ENCODE measurements at places on chromosomes 7 and 10.

GRCh38 chr10:127423218-127423915, 125.7 kb upstream of the NPS start:
- DNase-seq, result no peak

DNA sequence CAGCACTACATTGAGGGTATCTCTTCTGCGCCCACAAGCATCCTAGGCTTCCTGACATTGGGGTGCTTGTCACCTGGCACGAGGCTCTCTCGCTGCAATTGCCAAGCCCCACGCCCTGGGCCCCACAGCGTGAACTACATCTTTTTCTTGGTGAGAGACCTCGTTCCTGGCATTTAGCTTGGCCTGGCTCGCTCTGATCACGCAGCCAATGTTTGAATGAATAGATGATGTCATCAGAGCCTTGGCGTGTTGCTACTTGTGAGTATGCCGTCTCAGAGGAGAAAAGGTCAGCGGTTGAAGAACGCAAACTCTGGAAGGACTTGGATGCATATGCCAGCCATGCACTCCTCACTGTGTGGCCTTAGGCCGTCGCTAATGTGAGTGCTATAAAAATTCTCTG, 150.2 kb upstream of the AUTS2 start:
- no peak for DNase-seq

DNA sequence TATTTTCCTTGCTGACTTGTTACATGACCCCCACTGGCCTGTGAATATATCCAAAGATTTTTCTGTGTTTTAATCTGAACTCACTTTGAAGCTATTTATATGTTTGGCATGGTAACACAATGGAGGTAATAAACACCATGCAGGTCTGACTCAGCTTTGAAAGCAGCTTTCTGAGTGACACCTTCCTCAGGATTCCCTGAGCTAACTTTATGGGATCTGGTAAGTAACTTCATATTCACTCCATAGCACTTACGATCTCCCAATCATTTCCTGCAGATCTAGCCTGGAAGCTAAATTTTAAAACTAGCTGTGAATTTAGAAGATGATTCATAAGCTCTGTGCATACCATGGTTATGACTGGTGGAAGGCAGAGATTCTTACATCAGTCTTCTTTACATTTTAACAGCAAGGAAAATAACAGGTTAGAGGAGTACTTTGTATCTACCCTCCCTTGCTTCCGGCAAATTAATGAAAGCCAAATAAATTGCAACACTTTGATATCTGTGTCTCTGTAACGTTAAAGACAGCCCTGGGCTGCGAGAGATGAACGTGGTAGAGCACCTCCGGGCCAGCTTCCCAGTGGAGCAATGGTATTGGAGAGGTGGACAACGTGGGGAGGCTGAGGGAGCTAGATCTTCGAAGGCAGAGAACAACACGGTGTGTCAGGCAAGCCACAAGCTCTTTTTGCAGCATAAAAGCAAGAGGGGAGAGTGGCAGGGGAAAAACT, 170.2 kb upstream of the KLF14 start:
- no peak for DNase-seq

- DNase-seq, result no peak
Measured at GRCh38 chr7:101553771-101554445, 75.2 kb downstream of the MYL10 start.

DNA sequence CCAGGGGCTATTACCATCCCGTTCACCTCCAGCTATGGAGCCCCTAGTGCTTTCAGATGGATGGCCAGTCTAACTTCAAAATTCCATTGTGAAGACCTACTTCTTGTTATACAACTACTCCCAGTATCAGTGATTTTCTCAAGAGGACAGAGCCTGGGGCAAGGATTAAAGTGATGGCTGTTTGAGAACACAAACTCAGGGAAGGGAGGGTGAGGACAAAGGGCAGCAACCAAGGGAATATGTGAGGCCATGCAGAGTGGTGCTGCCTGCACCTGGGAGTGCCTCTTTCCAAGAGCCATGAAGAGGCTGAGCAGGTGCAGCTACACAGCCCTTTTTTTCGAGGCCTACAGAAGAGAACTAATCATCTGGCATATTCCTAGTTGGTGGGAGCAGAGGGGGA, 303.5 kb upstream of the BMPER start:
- DNase-seq, result no peak

- no peak for DNase-seq
Measured at GRCh38 chr10:29132551-29133111, 156.2 kb upstream of the LYZL1 start.

GRCh38 chr10:5117026-5117425, 22.8 kb downstream of the AKR1C3 start:
- no peak for DNase-seq

- DNase-seq, result no peak
Measured at GRCh38 chr10:2620827-2621521, 446.4 kb upstream of the PFKP start.

- no peak for DNase-seq
Measured at GRCh38 chr7:18702071-18702829, 206.7 kb downstream of the HDAC9 start.

- no peak for DNase-seq
Measured at GRCh38 chr10:60967854-60968484, 24.0 kb upstream of the RHOBTB1 start.

DNA sequence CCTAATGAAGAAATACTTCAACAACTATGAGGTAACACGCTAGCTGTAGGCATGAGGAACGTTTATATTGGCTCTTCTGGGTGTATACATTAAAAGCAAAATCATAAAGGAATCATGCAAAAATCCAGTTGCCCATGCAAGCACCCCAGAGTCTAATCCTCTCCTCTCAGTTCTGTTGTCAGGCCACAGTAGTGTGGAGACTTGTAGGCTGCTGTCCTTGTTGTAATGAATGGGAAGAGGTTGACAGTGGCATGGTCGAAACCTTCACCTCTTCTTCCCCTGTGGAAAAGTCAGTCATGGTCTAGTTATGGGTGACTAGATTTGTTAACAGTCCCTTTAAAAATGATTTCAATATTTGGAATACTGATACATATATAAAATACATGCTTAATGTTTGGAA, 121.3 kb downstream of the CNOT4 start:
- no peak for DNase-seq

GRCh38 chr10:988667-989545, 672 bp downstream of the GTPBP4 start:
- DNase-seq, result no peak

GRCh38 chr7:156478486-156478885, 162.1 kb upstream of the RNF32 start:
- no peak for DNase-seq

GRCh38 chr7:123769371-123769770, 20.6 kb upstream of the WASL start:
- no peak for DNase-seq

- no peak for DNase-seq
Measured at GRCh38 chr10:51371743-51372142, 297.5 kb downstream of the PRKG1 start.

- DNase-seq, result no peak
Measured at GRCh38 chr10:86768412-86769062, 12.1 kb downstream of the BMPR1A start.

DNA sequence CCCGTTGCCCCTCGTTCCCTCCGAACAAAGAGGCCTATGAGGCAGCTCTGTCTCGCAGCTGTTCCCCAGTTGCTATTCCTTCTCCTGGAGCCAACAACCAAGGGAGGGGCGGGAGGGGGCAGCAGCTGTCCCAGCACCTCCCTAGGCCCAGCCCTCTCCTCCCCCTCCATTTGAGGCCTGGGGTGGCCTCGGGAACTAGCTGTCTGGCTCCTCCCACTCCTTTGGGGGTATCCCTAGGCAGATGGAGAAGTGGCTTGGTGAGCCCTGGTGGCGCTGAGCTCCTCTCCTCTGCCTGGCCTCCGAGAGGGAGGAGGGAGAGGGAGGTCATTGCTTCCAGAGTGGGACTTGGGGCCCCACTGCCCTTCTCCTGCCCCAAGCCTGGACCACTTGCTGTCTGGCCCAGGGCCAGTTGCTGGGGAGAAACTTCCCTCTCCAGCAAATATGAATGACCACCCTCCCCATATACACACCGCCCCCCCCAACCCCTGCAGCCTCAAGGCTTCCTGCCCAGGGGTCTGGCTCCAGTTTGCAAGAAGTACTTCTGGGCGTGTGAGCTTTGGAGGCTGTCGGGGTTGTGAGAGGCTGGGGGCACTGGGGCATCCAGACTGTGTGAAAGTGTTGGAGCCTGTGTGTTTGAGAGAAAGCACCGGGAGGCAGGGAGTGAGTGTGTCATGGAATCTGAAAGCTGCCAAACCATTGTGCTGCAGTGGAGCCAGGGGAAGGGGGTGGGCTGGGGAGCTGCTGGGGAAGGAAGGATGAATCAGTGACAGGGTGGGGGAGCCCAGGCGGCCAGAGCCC, 3.1 kb downstream of the FLNC start:
- DNase-seq, result no peak

DNA sequence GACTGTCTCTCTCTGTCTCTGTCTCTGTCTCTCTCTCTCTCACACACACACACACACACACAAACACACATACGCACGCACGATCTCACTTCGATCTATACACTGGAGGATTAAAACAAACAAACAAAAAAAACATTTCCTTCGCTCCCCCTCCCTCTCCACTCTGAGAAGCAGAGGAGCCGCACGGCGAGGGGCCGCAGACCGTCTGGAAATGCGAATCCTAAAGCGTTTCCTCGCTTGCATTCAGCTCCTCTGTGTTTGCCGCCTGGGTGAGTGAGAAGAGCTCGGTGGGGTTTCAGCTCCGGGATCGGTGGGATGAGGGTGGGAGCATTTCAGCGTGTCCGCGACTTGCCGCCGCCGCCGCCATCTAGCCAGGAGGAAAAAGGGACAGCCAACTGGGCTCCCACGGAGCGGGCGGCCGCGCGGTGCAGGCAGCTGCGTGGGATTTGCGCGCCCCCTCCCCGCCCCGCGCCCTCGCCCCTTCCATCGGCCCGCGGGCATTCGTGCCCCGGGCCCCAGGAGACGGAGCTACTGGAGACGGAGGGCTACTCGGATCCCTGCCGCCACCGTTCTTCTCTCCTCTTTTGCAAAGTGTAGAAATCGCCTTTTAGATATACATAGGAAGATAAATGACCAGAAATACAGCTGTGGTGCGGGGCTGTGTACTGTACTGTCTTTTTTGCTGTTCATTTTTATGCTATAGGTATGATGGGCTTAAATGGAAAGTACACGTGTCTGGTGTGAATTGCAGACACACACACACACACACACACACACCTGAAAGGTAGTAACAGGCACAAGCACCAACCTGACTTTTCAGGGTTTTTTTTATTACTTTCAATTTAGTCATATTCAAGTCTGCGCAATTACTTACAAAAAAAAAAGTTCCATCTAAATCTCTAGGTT, 581 bp downstream of the PTPRZ1 start:
- DNase-seq, result no peak

DNA sequence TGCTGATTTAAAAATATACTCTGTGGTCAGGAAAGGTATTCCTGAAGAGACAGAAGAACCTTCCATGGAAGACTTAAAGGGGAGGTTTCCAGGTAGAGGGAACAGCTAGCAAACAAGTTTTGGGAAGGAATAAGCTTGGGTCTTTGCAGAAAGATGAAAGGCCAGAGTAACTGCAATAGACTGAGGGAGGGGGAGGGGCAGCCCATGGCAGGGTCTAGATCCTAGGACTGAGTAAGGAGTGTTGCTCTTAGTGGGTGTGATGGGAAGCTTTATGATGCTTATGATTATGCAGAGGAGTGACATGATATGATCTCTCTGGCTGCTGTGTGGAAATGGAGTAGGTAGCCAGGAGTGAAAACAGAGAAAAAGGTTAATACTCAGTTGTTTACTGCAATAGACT, 90.0 kb upstream of the FEZF1 start:
- no peak for DNase-seq

DNA sequence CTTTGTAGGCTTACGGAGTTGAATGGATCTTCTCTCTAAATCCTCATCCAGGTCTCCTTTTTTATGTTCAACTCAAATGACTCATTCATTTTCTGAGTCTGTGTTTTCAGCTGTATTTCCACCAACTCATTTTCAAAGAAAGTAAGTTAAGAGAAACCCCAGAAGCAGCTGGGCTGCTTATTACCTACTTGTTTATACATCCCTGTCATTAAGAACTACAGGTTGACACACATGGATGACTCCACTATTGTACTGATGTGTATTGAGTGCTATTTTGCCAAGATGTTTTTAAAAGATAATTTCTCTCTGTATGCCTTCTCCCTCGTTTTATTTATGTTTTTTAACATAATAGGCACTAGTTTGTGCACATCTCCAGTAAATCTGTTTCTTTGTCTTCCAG, 41.9 kb downstream of the DGKI start:
- no peak for DNase-seq

GRCh38 chr10:9743639-9744038, 1274.0 kb upstream of the CELF2 start:
- no peak for DNase-seq

- no peak for DNase-seq
Measured at GRCh38 chr7:47610506-47611044, 28.7 kb upstream of the TNS3 start.

DNA sequence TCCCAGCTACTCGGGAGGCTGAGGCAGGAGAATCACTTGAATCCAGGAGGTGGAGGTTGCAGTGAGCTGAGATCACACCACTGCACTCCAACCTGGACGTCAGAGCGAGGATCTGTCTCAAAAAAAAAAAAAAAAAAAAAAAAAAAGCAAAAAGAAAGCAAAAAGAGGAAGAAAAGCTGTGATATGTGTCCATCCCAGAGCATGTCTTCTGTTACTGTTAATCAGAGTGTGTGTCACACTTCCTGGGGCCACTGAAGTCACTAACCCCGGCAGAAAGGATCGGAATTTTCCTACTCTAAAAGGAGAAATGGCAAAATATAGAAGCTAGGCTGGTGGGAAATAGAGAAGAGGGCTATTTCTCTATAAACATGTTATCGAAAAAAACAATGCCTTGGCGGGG, 11.9 kb downstream of the PIK3AP1 start:
- no peak for DNase-seq

DNA sequence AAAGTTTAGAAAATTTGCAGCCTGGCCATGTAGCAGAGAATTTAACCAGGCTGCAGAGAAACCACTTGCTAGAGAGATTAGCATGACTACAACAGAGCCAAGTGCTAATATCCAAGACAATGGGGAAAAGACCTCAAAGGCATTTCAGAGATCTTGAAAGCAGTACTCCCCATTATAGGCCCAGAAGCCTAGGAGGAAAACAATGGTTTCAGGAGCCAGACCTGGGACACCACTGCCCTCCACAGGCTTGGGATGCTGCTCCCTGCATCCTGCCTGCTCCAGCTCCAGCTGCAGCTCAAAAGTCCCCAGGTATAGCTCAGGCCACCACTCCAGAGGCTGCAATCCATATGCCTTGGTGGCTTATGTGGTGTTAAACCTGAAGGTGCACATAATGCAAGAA, 101.5 kb upstream of the TMEM72 start:
- DNase-seq, result no peak

- DNase-seq, result no peak
Measured at GRCh38 chr7:47786557-47787248, 161.6 kb downstream of the PKD1L1 start.

GRCh38 chr10:102776779-102777456, 33.2 kb downstream of the WBP1L start:
- no peak for DNase-seq

GRCh38 chr7:108415821-108416536, 40.3 kb downstream of the NRCAM start:
- DNase-seq, result peak; percentile 56

- DNase-seq, result peak; percentile 48
Measured at GRCh38 chr10:97081621-97082235, 104.0 kb downstream of the SLIT1 start.

Measured in activated CD4-positive, alpha-beta T cell treated with anti-CD3 and anti-CD28 coated beads, Interleukin-2, Interleukin-4, amounts not matched to agents 100 ng/mL and 50 ng/mL, durations not matched to agents 16 hours and 8 hours (primary cell).